ENCODE measurements at places on chromosomes 11 and 22.

GRCh38 chr22:21634081-21634480 lies 1.5 kb downstream of the CCDC116 start:
- no peak for DNase-seq

DNA sequence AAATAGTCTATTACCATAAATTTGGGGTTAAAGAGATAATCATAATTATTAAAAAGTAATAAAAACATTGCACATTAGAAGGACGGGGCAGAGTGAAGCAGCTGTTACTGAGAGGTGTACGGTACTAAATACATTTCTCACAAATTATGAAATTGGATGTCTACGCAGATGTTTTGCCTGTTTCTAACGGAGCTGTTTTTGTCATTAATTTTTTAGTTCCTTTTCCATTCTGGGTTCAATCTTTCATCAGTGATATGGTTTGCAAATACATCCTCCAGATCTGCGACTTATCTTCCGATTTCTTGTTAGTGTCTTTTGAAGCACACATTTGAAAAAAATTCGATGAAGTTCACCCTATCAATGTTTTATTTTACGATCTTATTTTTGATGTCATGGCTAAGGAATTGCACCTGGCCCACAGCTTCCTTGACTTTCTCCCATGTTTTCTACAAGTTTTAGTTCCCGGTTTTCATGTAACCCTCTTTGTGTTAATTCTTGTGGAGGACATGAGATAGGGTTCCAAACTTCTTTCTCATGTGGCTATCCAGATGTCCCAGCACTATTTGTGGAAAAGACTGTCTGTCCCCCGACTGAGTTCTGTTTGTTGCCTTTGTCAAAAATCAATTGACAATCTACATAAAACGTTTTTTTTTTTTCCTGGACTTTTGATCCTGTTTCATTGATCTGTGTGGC lies 21.3 kb upstream of the KRTAP5-6 start:
- DNase-seq, result no peak

- no peak for DNase-seq
Observed at GRCh38 chr11:83275888-83276641, 10.1 kb downstream of the CCDC90B start.

DNA sequence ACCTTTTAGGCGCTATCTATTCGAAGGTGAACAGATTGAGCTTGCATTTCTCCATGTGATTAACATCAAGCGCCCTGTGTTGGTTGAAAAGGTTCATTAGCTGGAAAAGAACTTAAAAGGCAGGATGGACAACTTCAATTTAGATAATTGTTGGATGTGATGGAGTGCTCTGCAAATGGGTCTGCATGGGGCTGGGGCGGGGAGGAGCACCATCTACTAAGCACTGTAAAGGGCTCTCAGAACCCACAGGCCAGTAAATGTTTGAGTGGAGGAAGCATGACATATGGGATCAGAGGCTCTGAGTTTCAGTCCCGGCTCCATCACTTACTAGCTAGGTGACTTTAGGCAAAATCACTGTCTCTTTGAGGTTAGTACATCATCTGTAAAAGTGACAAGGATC lies 28.2 kb downstream of the ARL14EP start:
- DNase-seq, result no peak

- DNase-seq, result peak; percentile 62
Observed at GRCh38 chr11:14320020-14320419, 39.0 kb downstream of the RRAS2 start.

DNA sequence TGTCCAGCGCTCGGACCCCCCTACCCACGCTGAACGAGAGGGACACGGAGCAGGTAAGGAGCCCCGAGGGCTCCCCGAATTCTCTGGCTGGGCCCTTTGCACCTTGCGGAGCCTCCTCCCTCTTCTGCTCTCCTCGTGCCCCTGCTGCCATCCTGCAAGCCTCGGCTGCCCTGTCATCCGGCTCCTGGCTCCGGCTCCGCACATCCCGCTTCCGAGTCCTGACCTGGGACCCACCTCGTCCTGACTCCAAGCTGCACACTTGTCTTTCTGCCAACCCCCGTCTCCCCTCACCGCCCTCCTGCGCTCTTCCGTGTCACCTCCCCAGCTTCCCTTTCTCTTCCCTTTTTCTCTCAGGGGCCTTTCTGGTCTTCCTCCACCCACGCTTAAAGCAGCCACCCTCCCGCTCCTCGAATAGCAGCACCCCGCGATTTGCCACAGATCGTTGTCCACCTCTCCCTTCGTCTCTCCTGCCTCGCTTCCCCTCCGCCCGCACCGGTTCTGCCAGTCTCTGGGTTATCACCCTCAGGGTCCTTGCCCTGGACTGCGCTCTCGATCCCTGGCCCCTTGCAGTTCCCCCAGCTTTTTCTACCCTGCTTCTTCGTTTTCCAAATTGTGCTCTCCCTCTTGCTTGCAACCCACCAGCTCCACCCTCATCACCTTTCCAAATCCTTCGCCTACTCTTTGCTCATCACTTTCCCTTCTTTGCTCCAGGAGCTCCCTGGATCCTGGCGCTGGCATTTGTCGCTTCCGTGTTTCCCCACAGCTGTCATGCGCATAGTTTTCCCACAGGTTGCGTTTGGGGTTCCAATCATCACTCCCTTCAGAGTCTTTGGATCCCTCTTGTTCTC lies 822 bp downstream of the MARK2 start:
- peak; percentile 71 for DNase-seq

- no peak for DNase-seq
Observed at GRCh38 chr11:103897160-103897936, 139.1 kb upstream of the DDI1 start.

- no peak for DNase-seq
Observed at GRCh38 chr11:117381481-117382387, 54.1 kb downstream of the CEP164 start.

- DNase-seq, result no peak
Observed at GRCh38 chr11:124717786-124718651, 21.7 kb upstream of the NRGN start.

- no peak for DNase-seq
Observed at GRCh38 chr11:78363024-78363619, 54.5 kb downstream of the GAB2 start.

GRCh38 chr22:42366806-42367581 lies 65.2 kb downstream of the NFAM1 start:
- DNase-seq, result no peak

DNA sequence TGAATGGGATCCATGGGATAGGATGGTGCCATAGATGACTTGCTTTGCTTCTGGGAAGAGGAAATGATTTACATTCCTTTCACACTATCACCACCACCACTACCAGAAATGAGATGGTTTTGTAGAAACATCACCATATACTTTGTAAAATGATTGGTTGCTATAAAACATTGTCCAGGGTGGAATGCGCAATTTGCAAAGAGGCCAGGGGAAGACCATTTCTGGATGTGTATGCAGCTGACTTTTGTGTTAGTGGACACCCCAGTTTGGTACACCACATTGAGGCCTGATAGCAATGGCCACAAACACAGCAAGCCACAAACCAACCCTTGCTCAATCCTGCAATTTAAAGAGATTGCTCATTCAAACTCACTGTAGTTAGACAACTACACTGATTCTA lies 56.7 kb upstream of the RCN1 start:
- DNase-seq, result no peak

- no peak for DNase-seq
Observed at GRCh38 chr22:47808886-47809620, 1046.6 kb downstream of the TBC1D22A start.

GRCh38 chr22:43539572-43540528 lies 128.0 kb downstream of the MPPED1 start:
- DNase-seq, result no peak

DNA sequence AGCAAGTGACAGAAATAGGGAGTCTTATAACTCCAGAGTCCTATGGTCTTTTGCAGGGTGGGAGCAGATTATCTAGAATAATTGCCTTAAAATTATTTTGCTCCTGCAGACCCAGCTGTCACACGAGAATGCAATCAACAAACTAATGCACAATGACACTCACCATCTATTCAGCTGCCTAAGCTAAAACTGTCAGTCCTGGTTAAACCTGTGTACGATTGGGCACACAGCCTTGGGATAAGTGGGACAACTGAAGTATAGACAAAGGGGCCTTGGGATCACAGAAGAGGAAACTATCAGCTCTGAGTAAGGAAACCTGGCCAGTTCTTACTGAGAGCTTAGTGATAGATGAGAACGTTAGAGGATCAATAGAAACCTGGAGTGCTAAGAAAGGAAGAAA lies 595.9 kb upstream of the KIRREL3 start:
- no peak for DNase-seq

GRCh38 chr11:1763336-1763795 lies 361 bp downstream of the CTSD start:
- no peak for DNase-seq

GRCh38 chr22:39773503-39773902 lies 120.1 kb downstream of the ENTHD1 start:
- DNase-seq, result no peak

Data from Peyer's patch (tissue), 4 donors.